MCF 10A (cell line): ENCODE measurements at places on chromosomes 2 and 18.

DNA sequence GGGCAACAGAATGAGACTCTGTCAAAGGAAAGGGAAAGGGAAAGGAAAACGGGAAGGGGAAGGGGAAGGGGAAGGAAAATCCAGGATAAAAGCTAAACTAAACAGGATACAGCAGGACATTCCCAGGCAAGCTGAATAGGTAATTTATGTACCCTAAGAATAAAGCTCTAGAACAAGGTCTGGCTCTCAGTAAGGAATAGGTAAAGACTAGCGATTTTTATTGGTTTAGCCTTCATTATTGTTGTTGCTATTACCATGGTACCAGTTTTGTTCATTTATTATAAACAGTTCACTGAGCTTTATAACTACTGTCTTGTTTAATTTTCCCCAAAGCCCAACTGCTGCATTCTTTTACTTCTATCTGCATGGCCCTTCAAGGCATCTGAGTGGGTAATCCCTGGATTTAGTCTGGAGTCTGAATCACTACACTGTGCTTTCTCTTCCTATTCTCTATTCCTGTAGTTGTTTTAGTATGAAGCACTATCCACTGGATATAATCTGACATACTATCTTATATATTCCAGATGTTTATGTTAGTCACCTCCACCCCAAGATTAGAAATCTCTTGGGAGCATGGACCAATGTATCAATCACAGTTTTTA, 127.1 kb upstream of the TANK start:
- H3K4me1 ChIP-seq = peaks cover 24% of the 10 kb centered on the region
- no peaks in the 10 kb centered on the region for H3K27me3 ChIP-seq
- H3K27ac ChIP-seq = no peak overlapping the region
- DNase-seq = no peak
- no peaks in the 10 kb centered on the region for H3K36me3 ChIP-seq

- H3K27me3 ChIP-seq = no peaks in the 10 kb centered on the region
- H3K27ac ChIP-seq = no peak overlapping the region
- H3K4me3 ChIP-seq = no peak overlapping the region
- no peaks in the 10 kb centered on the region for H3K4me1 ChIP-seq
- no peak for DNase-seq
Measured at GRCh38 chr18:13470516-13471197, 252.1 kb downstream of the LDLRAD4 start.

- H3K27ac ChIP-seq = no peak overlapping the region
- no peaks in the 10 kb centered on the region for H3K36me3 ChIP-seq
- DNase-seq = no peak
- peaks cover 18% of the 10 kb centered on the region for H3K27me3 ChIP-seq
- no peaks in the 10 kb centered on the region for H3K4me1 ChIP-seq
Measured at GRCh38 chr18:69680123-69680522, 267.6 kb downstream of the CD226 start.

- no peak for DNase-seq
- H3K36me3 ChIP-seq = no peaks in the 10 kb centered on the region
- no peak overlapping the region for H3K4me3 ChIP-seq
- no peak overlapping the region for H3K27ac ChIP-seq
- no peaks in the 10 kb centered on the region for H3K27me3 ChIP-seq
Measured at GRCh38 chr2:156625360-156626170, 189.4 kb downstream of the GPD2 start.

DNA sequence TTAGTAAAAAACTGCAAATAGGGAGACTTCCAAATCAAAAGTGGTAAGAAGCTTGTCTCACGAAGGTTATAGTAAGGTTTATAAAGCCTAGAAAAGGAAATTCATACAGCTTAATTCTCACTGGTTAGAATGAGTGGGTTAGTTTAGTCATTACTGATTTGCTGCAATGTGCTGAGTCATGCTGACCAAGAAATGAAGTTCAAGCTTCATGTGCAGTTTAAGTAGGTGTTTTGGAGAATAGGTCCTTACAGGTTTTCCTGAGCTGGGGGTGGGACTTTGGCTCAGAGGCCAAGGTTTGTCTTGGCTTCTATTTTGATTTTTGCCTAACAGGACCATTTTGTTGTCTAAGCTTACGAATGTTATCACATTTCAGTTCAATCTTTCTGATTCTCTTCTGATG, 15.1 kb downstream of the CLIP4 start:
- H3K36me3 ChIP-seq = peaks cover 74% of the 10 kb centered on the region
- peaks cover 25% of the 10 kb centered on the region for H3K4me1 ChIP-seq
- H3K4me3 ChIP-seq = peak overlapping the region; percentile 46
- DNase-seq = peak; percentile 93
- H3K27me3 ChIP-seq = no peaks in the 10 kb centered on the region
- H3K27ac ChIP-seq = peak overlapping the region; percentile 63

DNA sequence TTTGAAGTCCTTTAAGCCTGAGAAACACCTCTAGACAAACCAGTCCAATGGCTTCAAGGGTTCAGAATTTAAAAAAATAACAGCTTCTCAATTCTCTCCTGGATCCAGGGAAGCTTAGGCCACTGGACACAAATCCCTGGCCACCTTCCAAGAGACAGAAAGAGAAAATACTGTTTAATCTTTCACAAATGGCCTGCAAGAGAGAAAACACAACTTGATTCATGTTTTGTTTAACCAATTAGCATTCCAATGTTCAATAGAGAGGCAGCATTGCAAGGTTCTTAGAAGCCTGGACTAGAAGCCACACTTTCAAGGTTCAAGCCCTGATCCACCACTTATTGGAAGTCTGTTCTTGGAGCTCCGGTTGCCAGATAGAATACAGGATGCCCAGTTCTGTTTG, 109.0 kb upstream of the PARD3B start:
- no peaks in the 10 kb centered on the region for H3K4me1 ChIP-seq
- H3K27me3 ChIP-seq = no peaks in the 10 kb centered on the region
- H3K27ac ChIP-seq = no peak overlapping the region
- H3K36me3 ChIP-seq = no peaks in the 10 kb centered on the region
- H3K4me3 ChIP-seq = no peak overlapping the region
- DNase-seq = no peak

GRCh38 chr2:161088658-161089350, 71.4 kb upstream of the TANK start:
- no peaks in the 10 kb centered on the region for H3K27me3 ChIP-seq
- H3K27ac ChIP-seq = no peak overlapping the region
- no peak overlapping the region for H3K4me3 ChIP-seq
- no peaks in the 10 kb centered on the region for H3K36me3 ChIP-seq
- H3K4me1 ChIP-seq = no peaks in the 10 kb centered on the region
- no peak for DNase-seq

DNA sequence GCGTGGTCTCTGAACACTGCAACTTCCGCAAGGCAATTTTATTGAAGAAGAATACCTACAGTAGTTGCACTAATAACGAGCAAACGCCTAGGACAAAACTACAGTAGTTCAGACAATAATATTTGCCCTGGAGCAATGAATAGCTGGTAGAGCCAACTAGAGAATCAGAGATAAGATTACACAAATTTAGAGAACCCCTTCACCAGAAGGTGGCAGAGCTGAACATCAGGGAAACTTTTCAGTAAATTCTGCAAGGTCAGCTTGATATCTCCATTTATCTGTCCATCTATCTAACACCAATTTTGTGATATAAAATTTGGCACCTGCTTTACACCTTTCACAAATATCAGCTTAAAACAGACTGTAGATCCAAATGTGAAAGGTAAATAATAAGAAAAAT, 43.8 kb downstream of the CDH19 start:
- no peaks in the 10 kb centered on the region for H3K4me1 ChIP-seq
- peak; percentile 61 for DNase-seq
- peaks cover 40% of the 10 kb centered on the region for H3K27me3 ChIP-seq
- H3K36me3 ChIP-seq = no peaks in the 10 kb centered on the region
- H3K4me3 ChIP-seq = no peak overlapping the region
- no peak overlapping the region for H3K27ac ChIP-seq

- no peaks in the 10 kb centered on the region for H3K4me1 ChIP-seq
- H3K36me3 ChIP-seq = no peaks in the 10 kb centered on the region
- H3K27me3 ChIP-seq = no peaks in the 10 kb centered on the region
- no peak overlapping the region for H3K4me3 ChIP-seq
- H3K27ac ChIP-seq = no peak overlapping the region
Measured at GRCh38 chr2:20568501-20569463, 82.1 kb downstream of the HS1BP3 start.

DNA sequence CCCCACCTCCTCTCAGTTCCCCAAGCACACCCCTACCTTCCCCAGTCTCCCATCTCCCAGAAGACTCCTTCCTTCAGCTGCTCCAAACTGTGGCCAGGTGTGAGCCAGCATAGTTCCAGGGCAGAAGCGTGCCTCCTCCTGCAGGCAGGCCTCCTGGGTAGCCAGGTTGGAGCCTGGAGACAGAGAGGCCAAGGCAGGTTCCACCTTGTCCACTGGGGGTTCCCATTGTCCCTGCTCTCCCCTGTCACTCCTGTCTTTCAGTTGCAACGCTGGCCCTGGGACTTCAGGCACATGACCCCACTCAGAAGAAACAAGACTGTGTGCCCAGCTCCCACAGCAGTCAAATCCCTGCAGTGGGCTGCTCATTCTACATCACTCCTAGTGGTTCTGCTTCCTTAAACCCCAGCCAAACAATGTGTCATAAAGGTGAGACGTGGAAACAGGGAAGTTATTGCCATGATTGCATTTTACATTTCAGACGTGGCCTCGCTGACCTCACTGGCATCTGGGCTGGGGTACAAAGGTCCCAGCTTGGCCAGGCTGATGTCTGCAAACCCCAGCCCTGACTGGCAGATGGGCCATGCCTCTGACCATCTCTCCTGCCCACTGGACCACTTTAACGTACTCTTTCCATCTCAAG, 96.5 kb upstream of the BOD1L2 start:
- no peak overlapping the region for H3K27ac ChIP-seq
- no peaks in the 10 kb centered on the region for H3K36me3 ChIP-seq
- no peak for DNase-seq
- no peak overlapping the region for H3K4me3 ChIP-seq
- H3K27me3 ChIP-seq = no peaks in the 10 kb centered on the region

- H3K27ac ChIP-seq = no peak overlapping the region
- H3K4me1 ChIP-seq = no peaks in the 10 kb centered on the region
- no peaks in the 10 kb centered on the region for H3K36me3 ChIP-seq
- no peak overlapping the region for H3K4me3 ChIP-seq
Measured at GRCh38 chr2:103435010-103435409, 673.2 kb downstream of the TMEM182 start.

DNA sequence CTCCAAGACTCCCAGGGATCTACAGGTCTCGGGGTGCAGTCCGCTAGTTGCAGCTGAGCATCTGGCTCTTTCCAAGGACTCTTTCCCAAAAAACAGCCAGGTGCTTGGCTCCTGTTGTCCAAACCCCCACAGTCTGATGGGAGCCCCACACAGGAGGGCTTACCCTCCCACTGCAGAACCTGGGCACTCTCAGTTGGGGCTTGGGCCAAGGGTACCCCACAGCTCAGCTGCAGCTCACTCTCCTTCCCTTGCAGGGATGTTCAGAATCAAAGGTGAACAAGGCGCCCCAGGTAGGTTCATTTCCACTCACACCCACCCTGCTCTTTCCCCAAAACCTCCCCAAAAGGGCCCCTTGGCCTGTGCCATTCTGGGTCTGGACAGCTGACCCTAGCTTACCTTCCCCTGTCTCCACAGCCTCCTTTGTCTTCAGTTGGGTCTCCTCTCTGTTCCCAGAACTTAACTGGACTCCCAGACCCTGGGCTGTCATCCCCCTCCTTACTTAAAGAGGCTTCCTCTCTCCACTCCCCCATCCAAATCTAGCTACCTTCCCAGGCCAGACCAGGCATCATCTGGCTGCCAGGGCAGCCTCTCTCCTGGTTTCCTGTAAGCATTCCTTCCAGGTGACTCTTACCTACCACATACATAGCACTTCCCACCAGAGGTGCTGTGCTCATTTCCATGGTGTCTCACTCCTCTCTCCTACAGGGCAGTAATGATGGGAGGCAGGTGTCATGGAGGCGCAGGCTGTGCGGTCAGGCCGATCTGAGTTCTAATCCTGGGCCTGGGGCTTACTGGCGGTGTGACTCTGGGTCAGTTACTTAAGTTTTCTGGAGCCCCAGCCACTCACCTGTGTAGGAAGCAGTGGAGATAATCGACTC, 29.5 kb downstream of the MARCO start:
- peak; percentile 86 for DNase-seq
- peak overlapping the region; percentile 8 for H3K27ac ChIP-seq
- no peaks in the 10 kb centered on the region for H3K27me3 ChIP-seq
- no peaks in the 10 kb centered on the region for H3K36me3 ChIP-seq

DNA sequence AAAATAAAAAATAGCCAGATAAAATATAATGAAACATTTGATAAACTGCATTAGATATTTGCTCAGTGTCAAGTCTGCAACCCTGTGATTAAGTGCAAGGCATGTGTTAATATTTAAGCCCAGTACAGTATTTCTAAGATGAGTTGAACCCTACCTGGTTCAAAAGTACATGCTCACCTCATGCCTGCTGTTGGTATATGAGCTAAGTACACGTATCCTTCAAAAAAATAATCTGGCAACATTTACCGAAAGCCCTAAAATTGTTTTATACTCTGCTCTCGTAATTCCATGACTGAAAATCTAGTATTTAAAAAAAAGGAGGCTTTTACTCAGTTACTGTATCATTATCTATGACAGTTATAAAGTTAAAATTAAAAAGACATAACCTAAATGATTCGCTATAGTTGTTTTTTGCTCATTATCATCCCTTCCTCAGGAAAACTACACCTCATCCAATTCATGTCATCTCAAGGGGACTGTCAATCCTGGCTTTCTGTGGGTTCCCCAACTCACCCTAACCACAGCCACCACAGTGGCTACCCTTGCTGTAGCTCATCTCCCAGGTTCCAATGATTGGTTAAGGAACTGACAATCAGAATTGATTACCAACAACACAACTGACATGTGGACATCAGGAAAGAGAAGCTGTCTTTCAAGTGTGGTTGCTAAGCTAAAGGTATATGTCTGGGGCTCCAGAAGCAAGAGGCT, 10.6 kb downstream of the TLK1 start:
- H3K27me3 ChIP-seq = no peaks in the 10 kb centered on the region
- no peak overlapping the region for H3K4me3 ChIP-seq
- no peak for DNase-seq
- no peak overlapping the region for H3K27ac ChIP-seq
- peaks cover 24% of the 10 kb centered on the region for H3K4me1 ChIP-seq

- no peak overlapping the region for H3K4me3 ChIP-seq
- no peaks in the 10 kb centered on the region for H3K27me3 ChIP-seq
- DNase-seq = no peak
Measured at GRCh38 chr2:147515213-147515612, 329.6 kb upstream of the ACVR2A start.

DNA sequence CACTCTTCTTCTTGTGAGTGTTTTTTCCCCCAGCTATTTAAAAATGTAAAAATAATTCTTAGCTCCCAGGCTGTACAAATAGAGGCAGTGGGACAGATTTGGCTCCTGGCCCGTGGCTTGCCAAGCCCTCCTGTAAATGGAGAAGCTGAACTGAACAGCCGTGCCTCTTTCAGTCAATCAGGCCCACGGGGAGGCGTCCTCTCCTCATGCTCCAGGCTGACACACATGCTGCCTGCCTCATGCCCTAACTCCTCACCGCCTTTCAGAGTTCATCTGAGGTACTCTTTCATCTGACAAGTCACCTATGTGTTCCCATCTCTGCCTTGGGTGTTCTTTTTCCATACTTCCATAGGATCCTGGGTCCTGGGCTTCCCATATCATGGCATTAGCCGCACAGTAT, 58.9 kb downstream of the BMP10 start:
- no peaks in the 10 kb centered on the region for H3K27me3 ChIP-seq
- H3K4me3 ChIP-seq = no peak overlapping the region
- DNase-seq = no peak
